ENCODE measurements at places on chromosomes 12 and 14. TPM values are rescaled to one million over a fixed set of nuclear protein-coding genes. Genes with fewer than 3 reads are reported as not detected.

The TAOK3 gene
- total RNA-seq: 9.8 TPM

The PLEK2 gene
- 6.4 TPM for total RNA-seq

The TAS2R10 gene
- 0.17 TPM for total RNA-seq

The PSMA6 gene
- 57.0 TPM for total RNA-seq

The HSPA2 gene
- total RNA-seq: 5.7 TPM

The PPP1R36 gene
- total RNA-seq: 4.6 TPM

The AQP2 gene
- not detected for total RNA-seq

The CELA1 gene
- not detected for total RNA-seq

The TAS2R31 gene
- total RNA-seq: 2.9 TPM

The CLEC7A gene
- 3.2 TPM for total RNA-seq

The KTN1 gene
- total RNA-seq: 70.0 TPM

The KLHDC1 gene
- 3.7 TPM for total RNA-seq

The LRRC23 gene
- total RNA-seq: 2.2 TPM

The ADAM20 gene
- total RNA-seq: 0.24 TPM

The OAS1 gene
- total RNA-seq: 3.2 TPM

The RIMBP2 gene
- total RNA-seq: 4.4 TPM

The MDP1 gene
- 7.8 TPM for total RNA-seq

The OR4Q3 gene
- total RNA-seq: not detected

The PPM1H gene
- total RNA-seq: 6.4 TPM

The ACRBP gene
- 4.1 TPM for total RNA-seq

The GRIP1 gene
- total RNA-seq: 6.8 TPM

The FAM216A gene
- total RNA-seq: 1.9 TPM

The KCNC2 gene
- total RNA-seq: not detected

The DAD1 gene
- 95.4 TPM for total RNA-seq

The C12orf50 gene
- total RNA-seq: not detected

The TMEM179 gene
- 4.6 TPM for total RNA-seq

The ZFHX2 gene
- total RNA-seq: 3.8 TPM

The NTN4 gene
- total RNA-seq: 63.9 TPM

The GRIN2B gene
- 0.04 TPM for total RNA-seq

The MMP14 gene
- total RNA-seq: 29.3 TPM

The POTEG gene
- total RNA-seq: not detected

Measured in pancreas (tissue), 10 donors.